ENCODE measurements at places on chromosomes 1 and 21.
A peak's percentile ranks its signal among the peaks of the same experiment; 100 is the strongest.

- peak; percentile 41 for DNase-seq
Measured at GRCh38 chr1:36207339-36207738, 16.9 kb upstream of the THRAP3 start.

GRCh38 chr1:78799926-78800325 lies 150.3 kb downstream of the IFI44 start:
- DNase-seq, result no peak

DNA sequence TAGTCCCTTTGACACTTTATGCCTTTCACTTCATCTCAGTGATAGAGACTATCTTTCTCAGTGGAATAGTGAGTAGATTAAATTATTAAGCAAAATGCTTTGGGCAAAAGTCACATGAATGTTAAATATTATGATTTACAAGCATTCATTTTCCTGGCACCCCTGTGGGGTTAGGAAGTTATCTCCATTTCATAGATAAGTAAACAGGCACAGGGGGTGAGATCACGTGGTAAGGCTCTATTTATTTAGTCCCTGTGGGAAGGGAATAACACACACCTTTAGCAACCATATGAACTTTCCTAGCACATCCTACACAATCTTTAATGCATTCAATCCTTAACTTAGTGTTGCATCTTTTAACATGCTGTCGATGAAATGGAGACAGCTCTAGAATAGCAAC lies 12.3 kb downstream of the PSMB2 start:
- no peak for DNase-seq

- DNase-seq, result no peak
Measured at GRCh38 chr1:85566890-85567289, 13.7 kb upstream of the CCN1 start.

DNA sequence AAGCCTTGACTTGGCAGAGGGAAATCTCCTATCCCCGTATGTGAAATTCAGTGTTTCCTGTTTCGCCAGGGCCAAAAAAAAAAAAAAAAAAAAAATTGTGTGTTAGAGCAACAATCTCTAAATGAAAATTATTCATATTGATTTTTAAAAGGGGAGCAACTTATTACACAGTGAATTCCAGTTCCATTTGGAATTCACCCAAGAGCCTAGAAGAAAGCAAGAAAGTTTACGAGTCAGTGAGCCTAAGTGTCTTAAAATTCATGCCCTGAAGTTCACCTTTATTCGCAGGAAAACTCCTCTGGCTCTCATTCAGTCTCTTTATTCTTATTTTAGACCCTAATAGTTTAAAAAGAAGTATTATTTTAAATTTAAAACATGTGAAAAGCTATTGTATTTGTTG lies 42.1 kb upstream of the HUNK start:
- DNase-seq, result no peak

DNA sequence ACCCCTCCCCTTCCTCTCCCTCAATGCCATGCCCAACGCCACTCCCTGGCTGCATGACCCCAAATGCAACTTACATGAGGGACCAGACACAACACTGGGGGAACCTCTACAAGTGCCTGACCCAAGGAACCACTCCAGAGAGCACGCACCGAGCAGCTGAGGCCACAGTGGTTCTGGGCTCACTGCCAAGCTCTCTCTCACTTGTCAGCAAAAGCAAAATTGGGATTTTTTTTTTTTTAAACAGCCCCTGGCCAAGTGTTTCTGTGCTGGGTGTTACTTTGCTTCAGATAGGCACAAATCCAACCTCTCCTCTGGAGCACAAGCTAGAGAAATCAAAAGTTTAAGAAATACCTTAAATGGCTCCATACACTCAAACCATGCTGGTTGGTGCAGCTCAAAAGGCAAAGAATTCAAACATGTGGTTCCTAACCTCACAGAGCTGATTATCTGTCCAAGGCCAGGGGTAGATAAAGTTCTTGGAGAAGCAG lies 363.0 kb downstream of the SETD4 start:
- DNase-seq, result no peak

DNA sequence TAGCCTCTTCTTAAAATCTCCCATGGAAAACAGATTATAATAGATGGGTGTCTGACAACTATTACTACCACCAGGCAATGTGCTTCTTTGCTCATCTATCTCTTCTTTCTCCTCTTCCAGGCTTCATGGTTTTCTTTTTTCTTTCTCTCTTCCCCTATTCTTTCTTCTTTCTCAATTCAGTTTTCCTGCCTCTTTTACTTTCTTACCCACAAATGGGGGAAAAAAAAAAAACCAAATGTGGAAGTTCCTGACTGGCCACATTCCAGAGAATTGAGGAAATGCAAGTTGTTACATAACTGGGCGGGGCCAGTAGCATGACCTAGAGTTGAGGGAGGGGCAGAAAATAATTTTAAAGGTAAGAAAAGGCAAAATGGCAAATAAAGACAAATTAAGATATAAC lies 10.9 kb upstream of the SMG7 start:
- DNase-seq, result no peak

DNA sequence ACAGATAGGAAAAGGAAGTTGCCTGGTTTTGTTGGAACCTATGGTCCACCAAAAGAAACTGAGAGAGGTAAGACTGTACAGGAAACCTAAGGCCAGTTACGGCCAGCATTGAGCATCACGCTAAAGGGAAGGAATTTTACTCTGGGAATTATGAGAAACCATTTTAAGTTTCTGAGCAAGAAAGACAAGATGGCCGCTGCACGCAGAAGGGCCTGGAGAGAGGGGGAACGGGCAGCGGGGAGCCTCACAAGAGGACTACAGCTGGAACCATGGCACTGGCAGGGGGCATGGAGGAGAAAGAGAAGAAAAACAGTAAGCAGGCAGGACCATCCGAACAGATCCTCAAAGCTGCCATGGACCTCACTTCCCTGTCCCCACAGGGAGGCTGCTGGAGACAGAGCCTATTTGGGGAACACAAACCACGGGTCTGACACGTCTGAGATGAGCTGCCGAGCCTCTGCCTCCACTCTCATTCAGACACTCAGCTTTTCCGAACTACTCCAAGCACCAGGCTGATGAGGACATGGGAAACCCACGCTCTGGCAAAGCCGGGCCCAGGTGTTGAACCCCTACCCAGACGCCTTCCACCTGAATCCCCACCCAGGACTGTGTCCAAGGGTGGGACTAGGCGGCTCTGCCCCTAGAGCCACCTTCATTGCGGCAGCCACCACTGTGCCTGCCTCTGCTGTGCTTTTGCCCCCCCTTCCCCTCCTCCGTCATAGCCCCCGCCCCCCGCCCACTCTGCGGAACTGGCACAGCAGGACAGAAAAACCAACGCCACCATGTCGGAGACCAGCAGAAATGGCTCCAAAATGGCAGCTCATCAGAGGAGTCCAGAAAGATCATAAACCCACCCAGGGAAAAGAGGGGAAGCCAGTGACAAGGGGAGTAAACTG lies 69.0 kb downstream of the CD46 start:
- no peak for DNase-seq

- DNase-seq, result no peak
Measured at GRCh38 chr21:26798856-26799751, 46.1 kb downstream of the ADAMTS1 start.

- peak; percentile 59 for DNase-seq
Measured at GRCh38 chr1:206982216-206982615, 12.0 kb upstream of the FCAMR start.

DNA sequence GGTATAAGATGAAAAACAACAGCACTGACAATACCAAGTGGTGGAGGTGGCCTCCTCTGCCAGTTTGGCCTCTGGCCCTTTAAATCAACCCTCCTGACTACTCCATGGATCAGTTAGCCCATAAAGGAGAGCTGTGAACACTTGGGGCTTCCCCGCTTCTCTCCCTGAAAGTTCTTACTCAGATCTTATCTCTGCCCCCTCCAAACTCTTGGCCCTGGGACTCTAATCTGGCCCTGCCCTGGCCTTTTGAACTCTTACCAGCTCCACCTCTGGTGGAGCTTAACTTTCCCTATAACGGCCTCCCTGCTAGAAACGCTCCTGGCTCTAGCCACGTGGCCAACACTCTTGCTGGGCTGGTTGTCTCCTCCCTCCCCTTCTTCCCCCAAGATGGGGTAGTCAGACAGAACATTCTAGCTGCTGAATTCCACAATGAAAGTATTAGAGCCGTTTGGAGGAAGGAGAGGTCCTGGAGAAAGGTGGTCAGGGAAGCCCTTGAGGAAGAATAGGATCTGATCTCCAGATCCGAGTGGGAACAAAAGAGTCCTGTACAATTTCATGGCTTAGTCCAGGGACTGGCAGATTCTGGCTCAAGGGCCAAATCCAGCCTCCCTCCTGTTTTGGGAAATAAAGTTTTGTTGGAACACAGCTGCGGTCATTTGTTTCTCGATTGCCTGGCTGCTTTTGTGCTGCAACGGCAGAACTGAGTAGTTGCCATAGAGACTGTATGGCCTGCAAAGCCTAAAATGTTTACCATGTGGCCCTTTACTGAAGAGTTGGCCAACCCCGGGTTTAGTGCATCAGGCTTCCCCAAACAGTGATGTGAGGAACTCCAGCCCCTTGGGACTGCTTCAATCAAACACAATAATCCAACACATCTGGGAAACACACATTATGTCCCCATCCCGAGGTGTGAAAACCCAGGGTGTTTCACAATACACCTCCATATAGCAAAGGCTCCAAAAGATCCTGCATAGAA lies 9.5 kb upstream of the PIGR start:
- no peak for DNase-seq

- no peak for DNase-seq
Measured at GRCh38 chr1:9537863-9538668, 1.2 kb upstream of the SLC25A33 start.

DNA sequence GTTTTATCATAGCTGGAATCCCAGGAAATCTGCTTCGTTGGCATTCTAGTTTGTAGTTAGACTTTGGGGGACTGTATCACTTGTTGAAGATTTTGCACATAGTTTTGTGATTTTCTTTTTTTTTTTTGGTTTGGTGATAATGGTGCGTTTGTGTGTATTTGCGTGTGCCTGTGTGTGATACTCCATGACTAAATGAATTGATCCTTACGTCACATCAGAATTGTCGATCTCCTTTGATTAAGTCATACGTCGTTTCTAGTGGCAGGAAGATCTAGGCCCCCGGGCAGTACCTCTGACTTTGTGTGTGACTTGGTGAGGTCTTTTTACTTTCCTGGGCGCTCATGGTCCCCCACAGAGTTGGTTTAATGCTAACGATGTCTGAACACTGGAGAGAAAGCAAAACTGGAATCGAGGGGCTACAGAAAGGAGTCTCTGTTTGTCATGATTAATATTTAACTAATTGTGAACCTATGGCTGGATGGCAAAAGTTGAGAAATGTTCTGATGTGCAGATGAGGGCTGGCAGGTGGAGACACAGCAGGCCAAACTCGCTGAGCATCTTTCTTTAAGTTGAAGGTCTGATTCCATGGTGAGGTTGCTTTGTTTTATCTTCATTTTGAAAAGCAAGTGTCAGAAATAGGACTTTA lies 2.4 kb downstream of the RASSF5 start:
- no peak for DNase-seq

GRCh38 chr1:3450983-3451382 lies 3.5 kb upstream of the ARHGEF16 start:
- DNase-seq, result no peak

- DNase-seq, result no peak
Measured at GRCh38 chr1:34050709-34051485, 114.1 kb downstream of the CSMD2 start.

DNA sequence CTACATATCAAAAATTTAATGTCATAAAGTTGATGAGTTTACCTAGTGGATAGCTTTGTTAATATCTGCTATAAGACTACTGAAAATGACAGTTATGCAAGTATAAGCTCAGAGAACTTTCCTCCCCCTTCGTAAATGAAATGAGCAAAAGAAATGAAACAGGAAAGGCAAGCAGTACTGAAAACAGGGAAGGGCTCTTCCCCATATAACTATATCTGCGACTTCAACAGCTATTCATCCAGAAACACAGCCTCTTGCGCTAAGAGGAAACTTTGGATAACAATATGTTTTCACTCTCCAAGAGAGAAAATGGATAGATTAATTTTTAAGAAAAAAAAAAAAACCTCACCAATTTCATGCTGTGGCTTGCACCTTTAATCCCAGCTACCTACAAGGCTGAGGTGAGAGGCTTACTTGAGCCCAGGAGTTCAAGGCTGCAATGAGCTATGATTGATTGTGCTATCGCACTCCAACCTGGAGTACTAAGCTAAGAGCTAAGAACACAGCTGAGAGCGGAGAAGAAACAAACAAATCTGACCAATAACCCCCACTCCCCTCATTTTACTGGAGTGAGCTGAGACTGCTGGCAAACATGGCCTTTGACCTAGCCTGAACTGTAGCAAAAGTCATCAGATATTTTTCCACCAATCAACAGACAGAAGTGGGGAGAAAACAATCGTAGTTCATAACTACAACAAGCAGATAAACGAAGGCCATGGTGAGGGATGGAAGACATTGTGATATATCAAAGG lies 29.0 kb downstream of the METTL18 start:
- no peak for DNase-seq

DNA sequence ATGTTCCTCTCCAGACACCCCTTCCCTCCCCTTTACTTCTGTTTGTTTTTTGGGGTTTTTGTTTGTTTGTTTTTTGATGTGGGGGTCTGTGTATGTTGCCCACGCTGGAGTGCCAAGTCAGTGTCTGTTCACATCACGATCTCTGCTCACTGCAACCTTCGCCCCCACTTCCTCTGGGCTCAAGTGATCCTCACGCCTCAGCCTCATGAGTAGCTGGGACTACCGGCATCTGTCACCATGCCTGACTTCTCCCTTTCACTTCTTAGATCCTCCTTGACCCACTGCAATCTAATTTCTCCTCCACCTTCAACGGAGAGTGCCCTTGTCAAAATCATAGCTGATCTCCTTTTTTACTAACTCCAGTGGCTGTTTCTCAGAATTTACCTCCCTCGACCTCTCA lies 100.7 kb upstream of the KIF26B start:
- no peak for DNase-seq

- no peak for DNase-seq
Measured at GRCh38 chr21:26550326-26550725, 22.8 kb downstream of the CYYR1 start.

GRCh38 chr1:207500306-207500705 lies 4.3 kb downstream of the CR1 start:
- no peak for DNase-seq

DNA sequence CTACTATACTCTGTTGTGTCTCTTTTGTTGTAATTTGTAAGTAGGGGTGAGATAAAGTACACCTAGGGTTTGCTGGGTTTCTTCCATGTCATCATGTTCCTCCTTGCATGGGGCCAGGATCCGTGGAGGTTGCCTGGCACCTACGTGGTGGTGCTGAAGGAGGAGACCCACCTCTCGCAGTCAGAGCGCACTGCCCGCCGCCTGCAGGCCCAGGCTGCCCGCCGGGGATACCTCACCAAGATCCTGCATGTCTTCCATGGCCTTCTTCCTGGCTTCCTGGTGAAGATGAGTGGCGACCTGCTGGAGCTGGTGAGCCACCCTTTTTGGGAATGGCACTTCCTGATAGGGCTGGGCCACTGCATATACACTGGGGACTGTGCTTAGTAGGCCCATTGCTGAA lies 4.4 kb downstream of the PCSK9 start:
- no peak for DNase-seq
